Posterior vena cava (tissue), 2 donors: ENCODE measurements at places on chromosomes 12 and 14. TPM values are rescaled to one million over a fixed set of nuclear protein-coding genes. Genes with fewer than 3 reads are reported as not detected.
A peak's percentile ranks its signal among the peaks of the same experiment; 100 is the strongest.

The ASPG gene
- 3.2 TPM for total RNA-seq

The BICDL1 gene
- total RNA-seq: 0.51 TPM

- DNase-seq: no peak
Measured at GRCh38 chr12:126907900-126908764, 1358.8 kb upstream of the TMEM132C start.

- no peak for DNase-seq
Measured at GRCh38 chr12:64522807-64523206, 70.9 kb downstream of the TBK1 start.

- DNase-seq: no peak
Measured at GRCh38 chr12:49369411-49370145, 2.3 kb downstream of the SPATS2 start.

GRCh38 chr14:73878436-73878835, 8.2 kb upstream of the ZNF410 start:
- DNase-seq: no peak

- DNase-seq: no peak
Measured at GRCh38 chr14:95236221-95236620, 78.9 kb upstream of the DICER1 start.

DNA sequence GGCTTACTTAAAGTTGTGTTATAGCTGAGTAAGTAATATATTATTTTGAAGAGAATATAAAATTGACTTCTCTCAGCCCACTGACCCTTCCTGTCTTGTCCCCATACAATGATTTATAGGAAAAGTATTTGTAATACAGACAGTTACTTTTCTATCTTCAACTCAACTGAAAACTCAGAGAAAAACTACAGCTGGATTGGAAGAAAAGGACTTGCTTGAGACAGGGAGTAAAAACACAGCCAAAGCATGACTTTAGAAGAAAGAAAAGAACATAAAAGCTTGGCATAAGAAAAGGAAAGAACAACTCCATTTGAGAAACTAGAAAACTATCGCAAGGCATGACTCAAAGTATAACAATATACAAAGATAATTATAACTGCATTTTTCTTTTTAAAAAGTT, 57.5 kb downstream of the MSRB3 start:
- no peak for DNase-seq

DNA sequence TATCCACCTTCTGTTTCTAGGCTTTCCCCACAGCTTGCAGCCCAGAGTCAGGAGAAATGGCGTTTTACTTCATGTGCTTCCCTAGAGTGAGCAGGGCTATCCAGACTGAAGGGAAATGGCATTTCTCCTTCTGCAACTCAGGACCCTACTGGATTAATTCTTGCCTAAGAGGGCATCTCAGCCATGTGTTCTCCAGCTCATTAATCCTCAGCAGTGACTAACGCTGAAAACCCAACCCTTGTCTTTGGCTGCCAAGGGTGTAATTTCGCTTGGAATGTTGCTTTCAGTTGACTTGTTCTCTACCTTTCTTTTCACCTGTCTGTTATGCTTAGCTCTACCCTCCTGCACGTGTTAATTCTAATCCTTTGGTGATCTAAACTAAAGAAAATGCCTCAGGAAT, 21.0 kb upstream of the EMP1 start:
- no peak for DNase-seq

GRCh38 chr12:2974560-2974971, 15.4 kb downstream of the TEAD4 start:
- no peak for DNase-seq

DNA sequence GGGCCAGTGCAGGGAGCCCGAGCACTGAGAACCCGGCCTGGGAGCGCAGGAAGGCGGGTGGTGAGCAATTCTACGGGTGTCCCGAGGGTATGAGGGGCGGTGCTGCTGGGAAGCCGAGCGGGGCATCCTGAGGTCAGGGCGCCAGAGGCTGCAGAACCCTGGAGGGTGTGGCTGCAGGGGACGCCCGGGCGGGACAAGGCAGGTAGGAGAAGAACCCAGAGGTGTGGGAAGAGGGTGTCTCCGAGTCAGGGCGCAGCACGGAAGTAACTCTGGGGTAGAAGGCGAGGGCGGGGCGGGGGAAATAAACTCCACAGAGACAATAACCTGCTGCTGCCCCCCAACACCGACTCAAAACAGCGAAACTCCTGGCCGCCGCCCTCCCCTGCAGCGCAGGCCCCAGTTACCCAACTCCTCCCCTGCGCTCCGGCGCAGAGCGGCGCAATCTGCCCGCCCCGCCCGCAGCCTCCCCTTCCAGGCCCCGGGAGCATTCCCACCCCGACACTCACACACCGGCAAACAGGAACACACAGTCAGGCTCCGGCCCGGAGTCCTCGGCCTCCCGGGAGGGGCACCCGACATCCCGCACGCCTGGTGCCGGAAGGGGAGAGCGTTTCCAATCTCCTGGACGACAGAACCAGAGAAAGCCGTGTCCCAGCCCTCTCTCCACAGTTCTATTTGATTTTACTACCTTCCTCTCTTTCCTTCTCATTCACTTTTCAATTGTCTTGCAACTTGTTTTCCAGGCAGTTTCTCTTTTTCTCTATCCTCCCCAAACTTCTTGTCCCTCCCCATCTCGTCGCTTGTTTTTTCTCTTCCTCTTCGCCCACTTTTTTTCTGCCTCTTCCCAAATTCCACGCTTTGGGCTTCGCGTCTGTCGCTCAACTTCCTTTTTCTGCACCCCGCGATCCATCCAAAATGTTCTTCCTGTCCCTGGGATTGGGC, 2.4 kb downstream of the HRK start:
- no peak for DNase-seq

GRCh38 chr12:124734224-124734788, 129.4 kb downstream of the SCARB1 start:
- DNase-seq: peak; percentile 89
